ENCODE measurements at places on chromosomes 2 and 18.

- DNase-seq: no peak
Observed at GRCh38 chr2:167761465-167762136, 485.8 kb downstream of the STK39 start.

DNA sequence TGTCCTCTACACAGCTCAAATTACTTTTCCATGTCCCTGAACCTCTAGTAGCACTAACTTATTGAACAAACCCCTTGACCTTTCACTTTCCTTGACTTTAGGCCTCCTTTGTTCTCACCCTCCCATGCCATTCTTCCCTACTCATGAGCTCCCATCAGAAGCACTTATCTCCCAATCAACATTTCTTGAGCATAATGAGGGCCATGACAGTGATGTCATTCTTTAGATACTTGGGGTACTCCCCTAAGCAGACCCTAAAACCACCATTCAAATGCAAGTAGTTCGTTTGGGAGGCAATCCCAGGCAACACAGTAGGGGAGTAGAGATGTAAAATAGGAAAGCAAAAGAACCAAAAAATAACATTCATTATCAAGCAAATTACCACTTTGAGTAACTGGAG lies 115.9 kb upstream of the ARHGAP28 start:
- DNase-seq: no peak

- no peak for DNase-seq
Observed at GRCh38 chr2:160411167-160411566, 82.4 kb downstream of the RBMS1 start.

GRCh38 chr2:160507046-160507407 lies 13.4 kb upstream of the RBMS1 start:
- no peak for DNase-seq

DNA sequence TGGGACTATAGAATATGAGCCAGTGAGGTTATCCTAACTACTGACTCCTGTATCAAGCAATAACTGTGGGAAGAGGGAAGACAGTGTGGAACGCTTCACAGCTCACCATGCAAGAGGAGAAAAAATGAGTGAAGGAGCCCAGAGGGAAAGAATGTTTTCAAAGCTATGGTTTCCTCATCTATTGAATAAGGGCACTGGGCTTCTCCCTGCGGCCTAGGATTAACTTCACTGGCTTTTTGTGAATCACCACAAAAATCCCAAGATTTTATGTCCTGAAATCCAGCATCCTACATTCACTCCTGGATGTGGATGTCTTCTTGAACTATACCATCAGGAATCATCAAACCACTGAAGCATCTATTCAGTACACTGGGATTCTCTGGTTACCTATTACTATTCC lies 44.5 kb upstream of the SP5 start:
- DNase-seq: no peak
